ENCODE measurements at places on chromosomes 7 and 10. TPM values are rescaled to one million over a fixed set of nuclear protein-coding genes. Genes with fewer than 3 reads are reported as not detected.
A peak's percentile ranks its signal among the peaks of the same experiment; 100 is the strongest.

- H3K4me3 ChIP-seq, result no peak overlapping the region
- no peaks in the 10 kb centered on the region for H3K36me3 ChIP-seq
- DNase-seq, result no peak
These were observed 10.1 kb upstream of the NKX2-3 start for GRCh38 chr10:99522470-99523250.

The FAM13C gene
- total RNA-seq, result 13.9 TPM

DNA sequence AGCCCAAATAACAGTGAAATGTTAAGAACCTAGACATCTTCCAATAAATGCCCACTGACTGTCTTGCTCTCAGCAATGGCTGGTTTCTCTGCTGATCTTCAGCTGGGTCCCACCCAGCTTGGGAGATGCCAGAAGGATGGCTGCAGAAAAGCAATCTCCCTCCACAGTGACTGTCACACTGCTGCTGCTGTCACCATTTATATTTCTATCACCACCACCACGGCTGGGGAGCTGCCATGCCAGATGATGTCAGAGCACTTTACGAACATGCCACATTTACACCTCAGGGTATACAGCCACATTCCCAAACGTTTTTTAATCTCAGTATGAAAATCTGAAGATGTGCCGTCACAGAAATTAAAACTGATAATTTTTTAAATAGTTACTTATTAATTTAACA is 29.8 kb upstream of the FRMD4A start:
- DNase-seq, result no peak
- H3K4me3 ChIP-seq, result no peak overlapping the region

The SKAP2 gene
- 75.0 TPM for total RNA-seq

The RET gene
- 0.68 TPM for total RNA-seq

DNA sequence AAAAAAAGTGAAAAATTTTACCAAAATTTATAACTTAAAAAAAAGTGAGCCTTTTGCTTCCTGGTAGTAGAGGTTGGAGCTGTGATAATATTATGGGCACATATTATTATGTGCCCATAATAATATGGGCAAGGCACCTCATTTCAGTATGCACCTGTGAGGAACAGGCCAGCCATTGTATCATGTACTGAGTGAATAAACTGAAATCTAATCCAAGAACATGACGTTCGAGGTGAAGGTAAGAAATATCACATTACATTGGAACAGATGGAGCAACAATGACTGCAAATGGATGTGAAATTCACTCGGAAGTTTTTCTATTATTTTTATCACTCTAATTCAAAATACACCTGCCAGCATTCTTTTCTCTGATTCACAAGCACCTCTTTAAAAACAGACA is 216.0 kb downstream of the KLF6 start:
- no peak overlapping the region for H3K4me3 ChIP-seq
- H3K27me3 ChIP-seq, result no peaks in the 10 kb centered on the region
- H3K36me3 ChIP-seq, result no peaks in the 10 kb centered on the region
- no peak for DNase-seq

The PALD1 gene
- total RNA-seq, result 16.0 TPM

DNA sequence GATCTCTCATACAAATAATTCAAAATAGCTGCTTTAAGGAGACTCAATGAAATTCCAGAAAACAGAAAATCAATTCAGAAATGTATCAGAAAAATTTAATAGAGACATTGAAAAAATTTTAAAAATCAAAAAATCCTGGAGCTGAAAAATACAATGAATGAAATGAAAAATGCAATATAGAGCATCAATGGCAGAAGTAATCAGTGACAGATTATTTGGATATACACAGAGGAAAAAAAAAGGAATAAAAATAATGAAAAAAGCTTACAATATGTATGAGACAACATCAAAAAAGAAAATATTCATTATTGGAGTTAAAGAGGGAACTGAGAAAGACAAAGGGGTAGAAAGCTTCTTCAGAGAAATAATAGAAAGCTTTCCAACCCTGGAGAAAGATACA is 122.9 kb upstream of the KLF14 start:
- H3K27ac ChIP-seq, result no peak overlapping the region
- H3K27me3 ChIP-seq, result no peaks in the 10 kb centered on the region
- H3K4me3 ChIP-seq, result no peak overlapping the region
- no peak for DNase-seq
- peaks cover 9% of the 10 kb centered on the region for H3K36me3 ChIP-seq

DNA sequence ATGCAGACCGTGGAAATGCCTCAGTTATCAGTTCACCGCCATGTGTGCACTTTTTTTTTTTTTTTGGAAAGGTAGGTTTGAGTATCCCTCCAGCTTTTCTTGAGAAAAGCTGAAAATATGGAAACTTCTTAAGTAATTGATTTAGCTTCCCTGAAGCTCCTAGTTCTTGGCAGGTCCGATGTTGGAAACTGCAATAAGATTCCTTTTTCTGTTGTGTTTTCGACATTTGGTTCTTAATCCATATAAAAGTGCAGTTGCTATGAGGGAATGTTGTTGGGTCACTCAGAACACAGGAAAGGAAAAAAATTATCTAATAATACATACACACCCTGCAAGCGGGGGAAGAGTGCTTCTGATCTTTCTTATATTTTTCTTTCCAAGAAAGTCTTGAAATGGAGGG is 665.2 kb downstream of the INHBA start:
- H3K4me3 ChIP-seq, result no peak overlapping the region
- H3K4me1 ChIP-seq, result no peaks in the 10 kb centered on the region
- H3K27ac ChIP-seq, result no peak overlapping the region

- no peak for DNase-seq
- peak overlapping the region; percentile 22 for H3K4me3 ChIP-seq
- H3K4me1 ChIP-seq, result peaks cover 45% of the 10 kb centered on the region
- H3K27me3 ChIP-seq, result no peaks in the 10 kb centered on the region
- no peaks in the 10 kb centered on the region for H3K36me3 ChIP-seq
- peak overlapping the region; percentile 73 for H3K27ac ChIP-seq
These were observed 2.9 kb upstream of the MTPN start for GRCh38 chr7:135980012-135980551.

The HOXA11 gene
- total RNA-seq, result not detected

The CALCR gene
- total RNA-seq, result 0.24 TPM

DNA sequence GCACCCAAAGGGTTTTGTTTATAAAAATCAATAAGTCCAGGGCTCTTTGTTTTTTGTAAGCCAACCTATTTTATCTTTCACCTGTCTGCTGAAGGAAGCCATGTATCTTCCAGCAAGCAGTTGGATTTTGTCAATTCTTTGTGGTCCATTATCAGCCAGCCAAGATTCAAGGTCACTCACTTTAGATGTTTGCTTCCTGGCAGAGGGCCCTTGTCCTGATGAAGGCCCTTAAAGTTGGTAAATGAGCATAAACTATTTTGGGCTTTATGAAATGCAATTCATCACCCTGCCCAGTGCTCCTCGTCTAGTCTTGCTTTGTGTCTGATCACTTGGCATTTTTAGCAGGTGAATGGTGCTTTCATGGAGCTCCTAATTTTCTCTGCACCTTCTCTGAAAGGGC is 1004.2 kb downstream of the GRID1 start:
- no peak for DNase-seq
- no peaks in the 10 kb centered on the region for H3K4me1 ChIP-seq
- H3K27me3 ChIP-seq, result no peaks in the 10 kb centered on the region
- no peak overlapping the region for H3K27ac ChIP-seq

GRCh38 chr7:45244981-45245380 is 87.4 kb downstream of the RAMP3 start:
- H3K27me3 ChIP-seq, result no peaks in the 10 kb centered on the region
- no peaks in the 10 kb centered on the region for H3K36me3 ChIP-seq
- no peak overlapping the region for H3K27ac ChIP-seq

The KCNH2 gene
- 2.4 TPM for total RNA-seq

- H3K4me3 ChIP-seq, result no peak overlapping the region
- H3K27ac ChIP-seq, result no peak overlapping the region
- no peak for DNase-seq
- H3K27me3 ChIP-seq, result no peaks in the 10 kb centered on the region
- H3K36me3 ChIP-seq, result no peaks in the 10 kb centered on the region
These were observed 641.6 kb downstream of the AUTS2 start for GRCh38 chr7:70239918-70240317.

GRCh38 chr7:147859033-147859432 is 731.5 kb upstream of the C7orf33 start:
- H3K27ac ChIP-seq, result no peak overlapping the region
- H3K27me3 ChIP-seq, result no peaks in the 10 kb centered on the region
- no peak overlapping the region for H3K4me3 ChIP-seq
- no peaks in the 10 kb centered on the region for H3K4me1 ChIP-seq
- H3K36me3 ChIP-seq, result no peaks in the 10 kb centered on the region
- no peak for DNase-seq

GRCh38 chr10:86102451-86102850 is 264.1 kb downstream of the GRID1 start:
- no peaks in the 10 kb centered on the region for H3K27me3 ChIP-seq
- H3K4me1 ChIP-seq, result no peaks in the 10 kb centered on the region
- H3K36me3 ChIP-seq, result no peaks in the 10 kb centered on the region
- H3K27ac ChIP-seq, result no peak overlapping the region

GRCh38 chr7:132569884-132570614 is 6.2 kb downstream of the PLXNA4 start:
- peaks cover 33% of the 10 kb centered on the region for H3K27me3 ChIP-seq
- H3K4me3 ChIP-seq, result no peak overlapping the region
- H3K36me3 ChIP-seq, result no peaks in the 10 kb centered on the region
- no peak overlapping the region for H3K27ac ChIP-seq
- peaks cover 9% of the 10 kb centered on the region for H3K4me1 ChIP-seq

- H3K36me3 ChIP-seq, result peaks cover 14% of the 10 kb centered on the region
- no peaks in the 10 kb centered on the region for H3K27me3 ChIP-seq
- H3K4me1 ChIP-seq, result peaks cover 5% of the 10 kb centered on the region
- DNase-seq, result no peak
- no peak overlapping the region for H3K27ac ChIP-seq
These were observed 246.4 kb upstream of the GRB10 start for GRCh38 chr7:51029131-51029530.

DNA sequence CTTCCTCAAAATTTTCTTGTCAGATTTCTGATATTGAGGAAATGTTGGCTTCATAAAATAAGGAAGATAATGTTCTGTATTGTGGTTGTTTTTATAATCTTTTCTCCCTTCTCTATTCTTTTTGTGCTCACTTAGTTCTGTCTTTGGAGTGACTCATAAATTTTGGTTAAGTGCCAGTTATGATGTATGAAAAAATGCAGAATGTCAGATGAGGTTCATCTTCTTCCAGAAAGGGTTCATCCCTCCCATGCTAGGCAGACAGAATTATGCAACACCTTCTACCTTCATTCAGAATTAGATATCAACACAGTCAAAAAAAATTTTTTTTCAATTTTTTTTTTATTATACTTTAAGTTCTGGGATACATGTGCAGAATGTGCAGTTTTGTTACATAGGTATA is 36.6 kb upstream of the CYP2C19 start:
- no peak overlapping the region for H3K27ac ChIP-seq
- no peaks in the 10 kb centered on the region for H3K4me1 ChIP-seq
- no peaks in the 10 kb centered on the region for H3K36me3 ChIP-seq
- no peak for DNase-seq
- no peak overlapping the region for H3K4me3 ChIP-seq

The IKZF1 gene
- 61.9 TPM for total RNA-seq

DNA sequence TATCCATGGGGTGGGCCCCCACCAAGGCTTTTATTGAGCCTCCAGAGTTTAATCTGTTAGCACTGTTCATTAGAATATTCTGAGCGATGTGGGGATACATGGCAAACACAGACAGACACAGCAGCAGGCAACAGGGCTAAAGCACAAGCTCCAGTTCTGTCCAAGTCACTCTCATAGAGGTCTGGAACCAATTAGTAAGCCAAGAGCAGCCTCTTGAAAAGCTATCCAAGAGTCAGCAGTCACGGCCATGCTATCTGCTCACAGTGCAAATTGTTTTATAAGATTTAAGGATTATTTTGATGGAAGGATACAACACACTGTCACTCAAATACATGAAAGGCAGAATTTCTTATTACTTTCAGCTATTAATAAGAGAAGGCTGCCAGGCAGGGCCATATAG is 86.4 kb upstream of the DGKB start:
- H3K4me3 ChIP-seq, result no peak overlapping the region
- no peak for DNase-seq
- H3K36me3 ChIP-seq, result no peaks in the 10 kb centered on the region
- no peaks in the 10 kb centered on the region for H3K4me1 ChIP-seq
- no peak overlapping the region for H3K27ac ChIP-seq

DNA sequence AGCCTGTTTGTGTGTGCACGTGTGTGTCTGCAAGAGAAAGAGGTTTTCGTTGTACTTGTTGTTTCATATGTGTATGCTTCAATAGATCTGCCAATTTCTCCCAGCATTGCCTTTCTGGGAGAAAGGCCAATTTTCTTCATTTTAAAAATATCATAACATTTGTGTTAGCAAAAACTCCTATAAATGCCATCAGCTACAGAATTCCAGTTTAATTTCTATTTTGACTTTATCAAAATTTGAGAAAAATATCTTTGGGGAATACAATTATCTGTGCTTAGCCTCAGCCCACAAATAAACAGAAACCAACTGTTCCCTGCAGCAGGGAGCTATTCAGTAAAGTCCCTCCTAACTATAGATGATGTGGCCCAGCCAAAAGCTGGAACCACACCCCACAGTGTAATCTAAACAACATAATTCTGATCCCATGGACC is 68.3 kb upstream of the MGMT start:
- no peaks in the 10 kb centered on the region for H3K4me1 ChIP-seq
- H3K36me3 ChIP-seq, result no peaks in the 10 kb centered on the region
- H3K4me3 ChIP-seq, result no peak overlapping the region
- no peak for DNase-seq
- peaks cover 6% of the 10 kb centered on the region for H3K27me3 ChIP-seq

- H3K4me1 ChIP-seq, result peaks cover 2% of the 10 kb centered on the region
- no peak for DNase-seq
- H3K27ac ChIP-seq, result no peak overlapping the region
- peaks cover 9% of the 10 kb centered on the region for H3K27me3 ChIP-seq
- H3K4me3 ChIP-seq, result no peak overlapping the region
These were observed 64.5 kb upstream of the MYL10 start for GRCh38 chr7:101693498-101694091.

DNA sequence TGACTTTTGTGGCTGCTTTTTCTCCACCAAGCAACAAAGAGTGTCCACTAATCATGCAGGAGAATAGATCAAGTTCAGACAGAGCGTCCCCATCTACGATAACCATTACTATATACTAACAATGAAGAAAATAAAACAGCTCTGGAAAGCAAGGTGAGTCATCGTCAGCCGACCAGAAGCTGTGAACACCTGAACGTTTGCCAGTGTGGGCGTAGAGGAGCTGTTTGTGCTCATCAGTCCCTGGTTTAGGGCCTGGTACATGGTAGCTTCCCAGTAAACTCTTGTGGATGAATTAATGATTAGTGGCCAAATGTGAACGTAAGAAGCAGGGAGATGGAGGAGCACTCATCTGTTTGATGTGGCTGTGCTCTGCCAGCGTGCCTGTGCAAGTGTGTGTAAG is 180.7 kb downstream of the EVX1 start:
- no peak overlapping the region for H3K4me3 ChIP-seq
- H3K27ac ChIP-seq, result no peak overlapping the region

GRCh38 chr10:111093741-111094380 is 17.0 kb downstream of the ADRA2A start:
- H3K27ac ChIP-seq, result no peak overlapping the region
- H3K4me1 ChIP-seq, result no peaks in the 10 kb centered on the region
- no peak for DNase-seq

DNA sequence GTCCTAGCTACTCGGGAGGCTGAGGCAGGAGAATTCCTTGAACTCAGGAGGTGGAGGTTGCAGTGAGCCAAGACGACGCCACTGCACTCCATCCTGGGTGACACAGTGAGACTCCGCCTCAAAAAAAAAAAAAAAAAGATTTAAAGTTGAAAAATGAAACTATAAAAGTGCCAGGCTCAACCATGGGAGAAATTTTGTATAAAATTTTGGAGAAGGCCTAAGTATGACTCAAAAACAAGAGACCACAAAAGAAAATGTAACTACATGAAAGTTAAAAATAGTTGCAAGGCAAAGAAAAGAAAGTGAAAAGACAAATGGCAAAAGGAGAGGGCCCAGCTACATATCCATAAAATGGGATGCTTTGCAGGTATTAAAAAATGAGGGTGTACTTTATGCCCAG is 104.1 kb downstream of the ARHGAP22 start:
- H3K27ac ChIP-seq, result no peak overlapping the region
- H3K4me3 ChIP-seq, result no peak overlapping the region
- no peak for DNase-seq

All from lower lobe of right lung (tissue), 2 donors.